ENCODE measurements at places on chromosomes 7 and 10. TPM values are rescaled to one million over a fixed set of nuclear protein-coding genes. Genes with fewer than 3 reads are reported as not detected.

DNA sequence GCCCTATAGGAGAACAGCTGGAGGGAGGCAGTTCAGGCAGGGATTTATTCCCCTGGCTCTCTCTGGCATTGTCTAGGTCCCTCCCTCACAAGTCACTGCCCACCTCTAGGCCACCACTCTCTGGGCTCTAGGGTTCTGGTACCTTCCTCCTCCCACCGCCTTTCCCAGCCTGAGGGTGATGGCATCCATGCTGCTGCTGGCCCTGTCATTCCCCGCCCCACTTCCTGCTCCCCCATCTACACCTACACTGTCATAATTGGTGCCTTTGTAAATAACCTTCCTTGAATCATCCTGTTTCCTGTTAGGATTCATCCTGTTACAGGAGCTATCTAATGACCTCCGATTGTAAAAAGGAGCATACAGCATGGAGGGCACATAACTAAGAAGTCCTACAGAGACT, 303.3 kb upstream of the COBL start:
- H3K4me3 ChIP-seq = no peak overlapping the region
- no peaks in the 10 kb centered on the region for H3K4me1 ChIP-seq
- no peaks in the 10 kb centered on the region for H3K27me3 ChIP-seq
- no peaks in the 10 kb centered on the region for H3K36me3 ChIP-seq
- DNase-seq = no peak

Gene LFNG
- 34.2 TPM for total RNA-seq

Gene PNLIPRP1
- not detected for total RNA-seq

Gene TPK1
- 13.1 TPM for total RNA-seq

Gene ACBD7
- 1.3 TPM for total RNA-seq
